ENCODE measurements at places on chromosomes 13 and 19.

DNA sequence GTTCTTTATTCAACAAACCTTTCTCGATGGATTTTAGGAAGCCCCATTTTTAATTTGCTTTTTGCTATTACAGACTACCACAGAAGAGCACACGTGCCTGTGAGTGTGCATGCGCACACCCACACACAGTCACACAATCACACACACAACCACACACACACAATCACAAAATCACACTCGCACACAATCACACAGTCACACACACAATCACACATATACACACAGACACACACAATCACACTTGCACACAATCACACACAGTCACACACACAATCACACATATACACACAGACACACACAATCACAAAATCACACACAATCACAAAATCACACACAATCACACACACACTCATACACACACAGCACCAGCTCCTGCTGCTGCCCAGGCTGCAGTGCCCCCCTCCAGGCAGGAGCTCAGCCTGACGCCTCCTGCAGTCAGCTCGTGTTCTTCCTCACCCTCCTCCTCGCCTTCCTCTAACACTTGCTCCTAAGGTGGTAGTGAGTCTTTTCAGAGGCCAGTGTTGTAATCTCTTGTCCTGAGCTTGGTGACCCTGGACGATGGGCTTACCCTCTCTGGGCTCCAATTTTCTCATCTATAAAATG, 125.0 kb upstream of the SOX1 start:
- DNase-seq = no peak

GRCh38 chr13:23354520-23354919, 79.0 kb downstream of the SACS start:
- DNase-seq = no peak

DNA sequence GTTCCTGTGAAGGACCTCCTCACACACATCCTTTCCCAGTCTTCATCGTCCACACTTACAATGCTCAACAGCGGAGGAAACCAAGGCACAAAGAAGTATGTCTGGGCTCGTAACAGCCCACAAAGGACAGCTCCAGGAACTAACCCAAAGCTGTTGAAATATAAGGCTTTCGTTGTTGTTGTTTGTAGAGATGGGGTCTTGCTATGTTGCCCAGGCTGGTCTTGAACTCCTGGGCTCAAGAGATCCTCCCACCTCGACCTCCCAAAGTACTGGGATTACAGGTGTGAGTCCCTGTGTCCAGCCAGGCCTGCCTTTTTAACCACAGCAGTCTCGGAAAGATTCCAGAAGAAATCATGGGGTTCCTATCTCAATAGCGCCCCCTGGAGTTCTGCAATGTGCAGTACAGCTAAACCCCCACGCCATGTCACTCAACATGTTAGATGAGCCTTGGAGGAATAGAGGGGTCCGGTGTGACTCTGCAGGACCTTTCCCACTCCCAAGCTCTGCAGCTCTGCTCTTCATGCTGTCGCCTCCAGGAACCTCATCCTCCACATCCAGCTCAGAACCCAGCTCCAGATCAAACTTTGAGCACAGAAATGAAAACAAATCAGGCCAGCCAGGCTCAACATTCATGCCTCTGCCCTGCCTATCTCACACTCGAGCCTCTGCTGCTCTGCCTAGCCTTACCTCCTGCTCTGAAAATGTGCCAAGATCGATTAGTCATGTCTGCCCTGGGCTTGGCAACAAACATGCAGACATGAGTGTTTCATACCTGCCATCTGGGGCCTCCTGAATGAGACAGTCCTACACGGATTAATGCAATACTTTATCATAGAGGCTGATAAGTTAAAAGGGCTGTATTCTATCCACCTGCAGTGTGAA, 7.5 kb downstream of the PLA2G4C start:
- DNase-seq = peak; percentile 44

- no peak for DNase-seq
Observed at GRCh38 chr19:11322269-11323024, 17.0 kb downstream of the RAB3D start.

DNA sequence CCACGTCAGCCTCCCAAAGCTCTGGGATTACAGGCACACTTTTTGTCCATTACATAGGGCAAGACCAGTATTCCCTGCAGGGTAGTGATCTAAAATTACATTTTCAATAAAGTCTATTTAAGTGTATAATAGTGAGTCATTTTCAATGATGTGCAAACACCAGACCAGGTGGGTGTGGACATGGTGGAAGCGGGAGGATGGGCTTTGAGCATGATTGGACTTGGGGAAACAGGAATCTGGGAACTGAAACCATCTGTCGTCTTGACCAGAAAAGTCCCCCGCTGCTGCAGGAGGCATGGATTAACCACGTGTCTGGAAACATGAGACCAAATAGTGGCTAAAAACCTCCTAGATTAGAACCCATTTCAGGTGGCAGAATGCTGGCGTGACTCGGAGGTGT, 4.9 kb downstream of the FXYD3 start:
- peak; percentile 82 for DNase-seq

GRCh38 chr13:40352380-40352778, 314.1 kb downstream of the FOXO1 start:
- DNase-seq = no peak

DNA sequence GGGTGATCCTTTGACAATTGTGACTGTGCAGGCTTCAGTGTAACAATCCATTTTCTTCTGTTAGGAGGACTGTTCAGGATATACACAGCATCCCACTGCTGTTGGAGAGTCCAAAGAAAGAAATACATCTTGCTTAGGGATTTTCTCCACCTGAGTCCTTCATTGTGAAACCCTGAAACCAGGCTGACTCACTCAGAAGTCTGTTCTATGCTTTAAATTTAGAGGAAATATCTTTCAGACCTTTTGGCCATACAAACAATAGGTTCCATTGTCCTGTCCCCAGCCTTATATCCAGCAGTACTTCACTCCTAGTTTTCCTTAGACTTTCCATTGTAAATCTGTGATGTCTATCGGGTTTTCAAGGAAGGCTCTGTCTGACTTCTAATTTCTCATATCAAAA, 379.1 kb downstream of the SUCLA2 start:
- no peak for DNase-seq

GRCh38 chr13:64417581-64417980, 2812.6 kb downstream of the PCDH9 start:
- DNase-seq = no peak

GRCh38 chr13:76029088-76029487, 393.0 kb downstream of the LMO7 start:
- no peak for DNase-seq

DNA sequence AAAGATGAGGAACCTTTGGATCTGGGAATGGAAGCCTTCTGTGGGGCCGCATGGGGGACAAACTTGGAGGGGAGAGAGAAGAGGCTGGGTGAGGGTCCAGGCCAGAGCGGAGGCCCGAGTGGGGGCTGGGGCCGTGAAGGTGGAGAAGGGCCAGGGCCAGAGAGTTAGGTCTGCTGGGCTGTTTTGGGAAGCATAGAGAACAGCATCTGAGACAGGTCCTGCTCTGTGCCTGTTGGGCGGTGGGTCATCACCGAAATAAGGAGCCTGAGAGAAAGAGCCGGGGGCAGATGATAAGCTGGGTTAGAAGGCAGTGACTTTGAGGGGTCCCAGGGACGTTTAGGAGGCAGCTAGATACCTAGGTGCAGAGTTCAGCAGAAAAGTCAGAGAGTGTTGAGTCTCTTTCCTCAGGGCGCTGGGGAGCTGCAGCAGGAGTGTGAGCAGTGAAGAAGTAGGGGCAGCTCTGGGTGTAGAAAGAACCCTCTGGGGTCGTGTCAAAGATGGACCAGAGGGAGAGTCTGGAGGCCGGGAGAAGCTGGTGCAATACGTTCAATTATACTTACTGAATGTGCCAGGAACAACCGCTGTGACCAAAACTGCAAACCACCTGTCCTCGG, 2.7 kb downstream of the SPACA6 start:
- DNase-seq = no peak

- no peak for DNase-seq
Observed at GRCh38 chr13:113879494-113880360, 15.9 kb upstream of the GAS6 start.

DNA sequence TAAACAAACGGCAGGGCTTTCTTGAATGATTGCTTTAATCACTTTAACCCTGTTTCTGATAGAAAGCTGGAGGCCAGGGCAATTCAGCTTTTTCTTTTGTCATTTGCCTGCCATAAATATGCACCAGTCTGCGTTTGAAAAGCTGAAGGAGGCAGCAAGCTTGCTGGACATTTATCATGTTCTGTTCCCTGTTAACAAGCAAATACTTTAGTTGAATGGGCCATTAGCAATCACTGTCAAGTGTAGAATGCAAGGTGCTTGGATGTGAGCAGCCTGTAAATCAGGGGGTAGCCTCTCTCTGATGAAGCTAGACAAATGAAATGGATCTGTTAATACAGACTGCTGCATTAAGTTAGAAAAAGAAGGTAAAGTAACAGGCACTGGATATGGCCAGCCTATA, 7.6 kb downstream of the EFNB2 start:
- DNase-seq = no peak

DNA sequence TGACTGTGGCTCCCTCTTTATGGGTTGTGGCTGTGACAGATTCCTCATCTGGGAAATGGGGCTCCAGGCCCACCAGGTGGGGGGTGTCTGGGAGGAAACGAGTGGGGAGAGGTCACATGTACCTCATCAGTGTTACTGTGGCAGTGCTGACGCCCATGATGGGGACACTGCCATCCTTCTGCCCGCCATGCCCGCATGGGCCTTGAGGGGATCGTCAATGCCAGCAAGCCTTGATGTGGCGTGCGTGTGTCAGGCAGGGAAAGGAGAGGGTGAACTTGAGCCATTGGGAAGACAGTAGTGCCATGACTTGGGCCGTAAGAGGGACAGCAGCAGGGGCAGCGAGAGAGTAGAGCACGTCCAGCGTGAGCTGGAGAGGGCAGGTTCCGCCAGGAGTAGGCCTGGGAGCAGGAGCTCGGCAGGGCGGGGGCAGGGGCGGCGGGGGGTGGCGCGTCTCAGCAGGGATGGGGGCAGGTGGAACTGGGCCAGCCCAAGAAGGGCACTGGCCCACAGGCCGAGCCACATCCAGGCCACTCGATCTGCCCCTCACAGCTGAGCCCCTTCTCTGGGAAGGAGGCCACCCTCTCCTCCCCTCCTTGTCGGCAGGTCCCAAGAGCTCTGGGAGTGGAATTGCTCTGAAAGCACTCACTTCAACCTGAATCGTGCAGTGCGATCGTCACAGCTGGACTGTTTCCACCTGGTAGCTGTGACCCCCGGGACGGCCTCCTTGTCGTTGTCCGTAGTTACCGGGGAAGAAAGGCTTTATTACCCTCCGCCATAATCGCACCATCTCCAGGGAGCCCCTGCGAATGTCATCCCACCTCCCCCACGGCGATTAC, 9.9 kb downstream of the KLHL26 start:
- no peak for DNase-seq

DNA sequence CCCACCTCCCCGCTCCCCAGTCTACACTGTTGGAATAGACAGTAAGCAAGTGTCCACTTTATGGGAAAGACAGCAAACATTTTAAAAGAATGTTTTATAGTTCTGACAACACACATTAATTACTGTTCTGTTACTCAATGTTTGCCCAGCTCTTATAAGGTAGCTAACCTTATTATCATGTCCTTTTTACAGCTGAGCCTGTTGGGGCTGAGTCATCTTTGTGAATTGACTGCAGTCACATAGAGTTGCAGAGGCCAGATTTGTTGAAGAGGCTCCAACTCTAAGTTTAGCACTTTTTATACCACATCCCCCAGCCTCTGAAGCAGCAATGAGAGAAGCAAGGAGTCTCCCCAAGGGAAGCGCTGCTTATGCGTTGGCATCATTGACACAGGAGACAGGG, 76.2 kb downstream of the C13orf42 start:
- no peak for DNase-seq

GRCh38 chr13:23876265-23876664, 12.9 kb downstream of the MIPEP start:
- DNase-seq = peak; percentile 22

GRCh38 chr13:80509264-80509663, 168.3 kb upstream of the SPRY2 start:
- DNase-seq = no peak

DNA sequence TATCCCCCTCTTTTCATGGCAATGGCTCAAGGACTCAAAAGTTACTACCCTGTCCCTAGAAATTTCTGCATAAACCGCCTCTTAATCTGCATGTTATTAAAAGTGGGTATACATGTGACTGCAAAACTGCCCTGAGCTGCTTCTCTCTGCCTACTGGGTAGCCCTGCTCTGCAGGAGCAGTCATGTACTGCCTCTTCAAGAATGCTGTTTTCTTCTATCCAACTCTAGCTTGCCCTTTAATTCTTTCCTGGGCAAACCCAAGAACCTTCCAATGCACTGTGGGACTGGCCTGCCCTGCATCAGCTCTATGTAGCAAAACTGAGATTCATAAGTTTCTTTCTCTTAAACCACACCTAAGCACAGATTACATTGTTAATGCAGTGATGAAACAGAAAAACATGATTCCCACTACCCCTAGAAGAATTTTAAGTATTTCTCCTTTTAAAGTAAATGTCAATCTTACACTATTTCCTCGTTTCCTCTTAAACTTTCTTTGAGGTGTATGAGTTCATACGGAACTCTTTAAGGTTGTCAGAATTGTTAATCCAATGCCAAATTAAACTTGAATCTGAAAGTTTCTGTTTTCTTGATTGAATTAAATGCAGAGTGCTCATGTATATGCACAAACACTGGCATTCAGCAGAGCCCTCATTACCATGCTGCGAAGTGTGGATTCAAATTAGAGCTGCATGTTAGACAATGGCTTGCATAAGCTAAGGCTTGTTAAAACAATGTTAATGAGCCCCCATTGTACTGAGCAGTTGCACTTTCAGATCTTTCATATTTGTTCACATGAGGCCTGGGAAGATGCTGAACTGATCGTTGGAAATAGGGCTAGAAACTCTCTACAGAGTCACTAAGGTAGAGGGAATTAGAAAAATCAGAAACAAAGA, 669.9 kb upstream of the PCDH20 start:
- no peak for DNase-seq

DNA sequence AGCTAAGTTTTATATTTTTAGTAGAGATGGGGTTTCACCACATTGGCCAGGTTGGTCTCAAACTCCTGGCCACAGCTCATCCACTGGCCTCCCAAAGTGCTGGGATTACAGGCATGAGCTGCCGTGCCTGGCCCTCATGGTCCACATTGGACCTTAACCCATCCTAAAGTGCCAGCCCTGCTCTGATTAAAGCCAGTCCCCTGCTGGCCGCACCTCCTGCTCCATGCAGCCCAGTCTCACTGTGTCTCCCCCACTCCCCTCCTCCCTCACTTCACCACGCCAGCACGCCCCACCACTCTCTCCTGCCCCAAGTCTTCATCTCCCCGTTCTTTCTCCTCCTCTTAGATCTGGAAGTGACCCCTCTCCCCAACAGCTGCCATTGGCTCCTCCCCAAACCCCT, 16.7 kb upstream of the SDHAF1 start:
- no peak for DNase-seq
